ENCODE measurements at places on chromosomes 7 and 10. TPM values are rescaled to one million over a fixed set of nuclear protein-coding genes. Genes with fewer than 3 reads are reported as not detected.
A peak's percentile ranks its signal among the peaks of the same experiment; 100 is the strongest.

- no peak for DNase-seq
Measured at GRCh38 chr7:49623943-49624342, 149.5 kb upstream of the VWC2 start.

- peak; percentile 44 for DNase-seq
Measured at GRCh38 chr10:47152861-47153349, 147.1 kb upstream of the GDF10 start.

DNA sequence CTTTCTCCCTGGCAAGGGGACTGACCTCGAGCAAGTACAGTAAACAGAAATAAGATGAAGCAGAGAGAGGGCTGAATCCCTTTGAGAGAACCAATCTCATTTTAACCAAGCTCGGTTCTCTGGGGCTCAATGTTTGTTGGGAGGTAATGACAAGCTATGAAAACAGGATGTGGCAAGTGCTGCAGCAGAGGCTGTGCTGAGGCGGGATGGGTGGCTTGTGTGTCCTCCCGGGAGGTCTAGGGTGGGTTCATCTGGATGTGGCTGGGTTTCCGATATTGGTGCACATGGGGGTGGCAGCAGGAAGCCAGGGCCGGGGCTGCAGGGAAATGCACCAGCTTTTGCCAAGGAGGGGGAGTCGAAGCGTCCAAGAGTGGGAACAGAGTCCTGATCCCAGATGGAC lies 84.5 kb downstream of the AOAH start:
- DNase-seq = no peak

DNA sequence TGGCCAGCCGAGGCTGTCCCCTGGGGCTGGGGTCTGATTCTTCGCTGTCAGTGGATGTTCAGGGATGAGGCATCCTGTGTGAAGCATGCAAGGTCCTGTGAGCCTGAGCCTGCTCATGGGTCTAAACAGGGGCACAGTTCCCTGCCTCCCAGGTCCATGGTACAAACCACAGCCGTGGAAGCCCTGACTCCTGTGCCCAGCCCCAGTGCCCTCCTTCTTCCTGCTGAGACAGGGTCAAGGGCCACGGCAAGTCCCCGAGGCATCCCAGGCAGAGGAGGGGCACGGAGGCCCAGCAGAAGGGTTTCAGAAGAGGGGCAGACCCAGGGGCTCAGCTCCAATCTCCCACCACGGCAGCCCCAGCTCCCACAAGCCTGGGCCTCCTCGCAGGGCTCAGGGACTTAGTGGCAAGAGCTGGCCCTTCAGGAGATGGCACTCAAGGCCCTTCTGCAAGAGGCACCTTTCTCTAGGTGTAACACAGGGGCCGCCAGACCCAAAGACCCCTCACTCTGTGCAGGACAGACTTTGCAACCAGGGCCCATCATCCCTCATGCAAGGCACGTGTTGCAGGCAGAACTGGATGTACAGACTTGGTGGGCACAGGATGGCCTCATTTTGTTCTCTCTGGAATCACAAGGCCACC lies 248.8 kb downstream of the TCERG1L start:
- DNase-seq = no peak

DNA sequence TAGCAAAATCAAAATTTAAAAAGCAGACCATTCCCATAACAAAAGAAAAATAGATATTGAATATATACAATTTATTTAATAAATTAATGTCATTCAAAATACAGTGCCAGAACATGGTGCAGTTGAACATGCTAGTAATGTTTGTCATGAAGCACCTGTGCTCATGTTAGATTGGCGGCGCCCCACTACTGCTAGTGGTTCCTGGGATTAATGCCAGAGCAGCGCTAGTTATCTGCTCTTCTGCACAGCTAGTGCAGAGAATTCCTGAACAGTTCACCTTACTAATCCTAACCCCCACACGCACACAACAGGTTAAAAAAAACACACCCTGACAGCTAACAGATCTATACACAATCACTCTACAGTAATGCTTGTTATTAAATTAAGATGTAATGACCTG lies 23.4 kb downstream of the KBTBD2 start:
- DNase-seq = no peak

The HOGA1 gene
- total RNA-seq = 0.97 TPM

The CHST12 gene
- total RNA-seq = 18.8 TPM

Measured in H4 (cell line).